ENCODE measurements at places on chromosomes 1 and 21.

DNA sequence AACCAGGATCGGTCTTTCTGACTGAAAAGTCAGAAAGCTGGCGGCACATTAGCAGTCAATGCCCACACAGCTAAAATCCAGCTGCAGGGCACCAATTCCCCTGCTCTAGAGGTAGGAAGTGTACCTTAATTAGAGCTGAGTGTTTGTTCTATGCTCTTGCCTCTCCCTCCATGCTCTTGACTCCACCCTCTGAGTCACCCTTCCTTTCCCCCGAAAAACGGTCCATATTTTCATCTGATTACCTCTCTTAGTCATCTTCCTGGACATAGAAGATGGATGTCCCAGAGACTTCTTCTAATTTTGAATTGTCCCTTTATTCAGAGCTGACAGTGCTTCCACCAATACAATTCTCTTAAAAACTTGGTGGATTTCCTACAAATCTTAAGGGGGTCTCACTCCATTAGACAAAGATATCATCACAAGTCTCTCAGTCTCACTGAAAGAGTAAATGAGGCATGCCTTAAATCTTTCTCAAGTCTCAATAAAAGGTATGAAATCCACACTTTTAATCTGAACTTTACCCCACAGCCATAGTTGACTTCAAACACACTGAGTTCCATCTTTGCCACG lies 44.1 kb upstream of the SLC19A1 start:
- DNase-seq = no peak

- DNase-seq = no peak
These were observed 141.9 kb downstream of the SDCCAG8 start for GRCh38 chr1:243397613-243398321.

- no peak for DNase-seq
These were observed 376.4 kb downstream of the PCP4 start for GRCh38 chr21:40243685-40244084.

GRCh38 chr1:100734676-100735075 lies 15.1 kb downstream of the VCAM1 start:
- DNase-seq = no peak

DNA sequence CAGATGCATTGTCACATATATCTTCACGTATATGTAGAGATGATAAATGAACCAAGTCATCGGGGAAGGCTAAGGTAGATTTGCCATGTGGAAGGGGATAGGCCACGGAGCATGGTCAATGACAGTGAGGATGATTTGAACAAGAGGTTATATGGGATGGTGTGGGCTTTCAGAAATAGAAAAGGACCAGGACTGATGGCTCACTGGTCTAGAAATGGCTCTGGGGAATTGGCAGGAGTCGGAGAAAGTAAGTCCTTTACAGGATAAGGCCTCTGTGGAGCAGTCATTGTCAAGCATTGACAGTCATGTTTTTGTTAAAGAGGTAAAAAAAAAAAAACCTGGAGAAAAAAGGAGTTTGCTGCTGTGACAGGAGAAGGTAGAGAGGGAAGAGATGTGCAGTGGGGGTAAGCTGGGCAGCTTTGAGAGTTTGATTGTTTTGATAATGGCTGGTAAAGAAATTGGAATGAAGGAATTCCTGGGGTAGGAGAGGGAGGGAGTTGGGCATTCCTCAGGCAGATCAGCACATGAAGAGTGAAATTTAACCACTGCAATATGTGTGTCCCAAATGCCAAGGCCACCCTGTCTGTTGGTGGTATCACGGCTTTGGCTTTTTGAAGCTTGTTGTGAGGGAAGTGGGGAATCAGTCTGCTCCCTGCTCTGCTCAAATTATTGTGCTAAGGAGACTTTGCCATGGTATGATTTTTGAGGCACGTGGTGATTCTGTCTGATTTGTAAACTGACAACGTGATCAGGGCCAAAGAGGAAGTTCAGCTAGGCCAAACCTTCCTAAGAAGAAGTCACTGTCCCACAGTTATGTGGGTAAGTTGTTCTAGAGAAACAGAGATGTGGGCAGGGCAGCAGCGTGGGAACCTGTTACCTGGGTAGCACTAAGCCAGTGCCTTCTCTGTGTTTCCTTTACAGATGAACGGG lies 26.0 kb downstream of the MACF1 start:
- peak; percentile 68 for DNase-seq

GRCh38 chr1:6474815-6475282 lies 8.9 kb upstream of the TNFRSF25 start:
- DNase-seq = no peak
